ENCODE measurements at places on chromosomes 6 and 20.

- DNase-seq = no peak
Measured at GRCh38 chr6:65461121-65461520, 245.9 kb downstream of the EYS start.

GRCh38 chr20:9072861-9073500 is 4.1 kb downstream of the PLCB4 start:
- DNase-seq = no peak

DNA sequence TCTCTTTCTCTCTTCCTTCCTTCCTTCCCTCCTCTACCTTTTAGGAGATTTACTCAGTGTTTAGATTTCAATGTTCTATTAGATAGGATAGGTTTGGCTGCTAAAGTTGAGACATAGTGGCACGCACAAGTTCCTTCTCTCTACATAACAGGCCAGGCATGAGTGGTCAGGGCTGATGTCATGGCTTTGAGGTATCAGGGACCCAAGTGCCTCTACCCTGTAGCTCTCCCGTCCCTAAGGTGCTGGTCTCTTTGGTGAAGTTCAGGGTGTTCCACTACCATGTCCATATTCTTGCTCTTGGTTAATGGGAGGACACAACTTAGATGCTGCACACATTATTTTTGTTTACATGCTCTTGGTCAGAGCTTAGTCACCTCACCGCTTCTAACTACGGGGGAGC is 245.3 kb downstream of the QKI start:
- DNase-seq = no peak

GRCh38 chr6:87803791-87804190 is 101.8 kb upstream of the AKIRIN2 start:
- no peak for DNase-seq

DNA sequence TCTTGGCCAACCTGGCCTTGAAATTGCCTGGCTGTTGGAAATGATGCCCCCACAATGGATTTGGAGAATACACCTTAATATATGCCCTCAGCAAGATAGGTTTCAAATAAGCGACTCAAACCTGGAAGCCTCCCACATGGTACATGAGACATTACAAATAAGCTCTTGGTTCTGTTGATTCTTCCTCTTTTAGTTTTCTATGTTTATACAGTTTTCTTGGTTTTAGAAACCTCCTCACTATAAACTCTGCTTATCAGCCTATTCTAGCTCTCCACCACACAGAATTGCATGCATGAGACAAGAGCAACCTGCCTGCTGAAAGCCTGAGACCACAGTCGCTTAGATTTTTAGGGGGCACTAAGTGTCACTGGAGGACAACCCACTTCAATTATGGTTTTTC is 108.8 kb upstream of the PREP start:
- DNase-seq = no peak

GRCh38 chr6:84606860-84607259 is 157.5 kb downstream of the TBX18 start:
- no peak for DNase-seq

DNA sequence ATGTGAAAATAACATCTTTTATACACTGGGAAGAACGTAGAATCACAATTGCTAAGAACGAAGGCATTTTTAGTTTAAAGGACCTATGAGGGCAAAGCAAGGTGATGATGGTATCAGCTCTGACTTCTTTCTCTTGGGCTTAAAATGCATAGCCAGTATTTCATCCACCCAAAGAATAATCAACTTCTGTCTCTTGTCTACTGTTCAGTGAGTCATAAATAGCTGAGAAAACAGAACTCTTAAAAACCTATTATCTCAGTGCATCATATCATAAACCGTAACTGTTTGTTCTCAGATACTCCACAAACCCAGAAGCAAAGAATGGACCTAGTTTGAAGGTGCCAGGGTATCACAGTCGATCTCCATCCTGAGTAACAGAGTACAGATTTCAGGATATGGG is 5.2 kb downstream of the PHF10 start:
- DNase-seq = no peak

- no peak for DNase-seq
Measured at GRCh38 chr20:61048302-61048701, 203.8 kb upstream of the CDH4 start.

- DNase-seq = no peak
Measured at GRCh38 chr20:37669773-37670236, 24.0 kb upstream of the CTNNBL1 start.

GRCh38 chr6:21240709-21241108 is 352.8 kb upstream of the SOX4 start:
- DNase-seq = no peak

DNA sequence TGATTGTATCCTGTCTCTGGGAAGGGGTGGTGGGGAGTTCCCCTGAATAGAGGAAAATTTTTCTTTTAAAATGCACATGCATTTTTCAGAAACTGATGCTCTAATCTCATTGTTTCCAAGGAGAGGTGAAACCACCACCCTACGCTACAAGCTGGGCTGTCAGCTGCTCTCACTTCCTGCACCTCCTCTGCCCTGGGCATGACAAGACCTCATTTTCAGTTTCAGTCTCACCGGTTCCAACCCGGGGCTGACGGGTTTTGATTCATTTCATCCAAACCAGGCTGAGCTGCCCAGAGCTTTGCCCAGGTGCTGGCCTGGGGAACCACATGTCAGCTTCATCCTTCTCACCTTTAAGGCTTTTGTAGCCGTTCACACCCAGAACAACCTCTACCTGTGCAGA is 99.7 kb downstream of the EYA2 start:
- DNase-seq = no peak
